ENCODE measurements at places on chromosomes 5 and 9.

GRCh38 chr5:139100825-139101224 lies 97.3 kb downstream of the SIL1 start:
- DNase-seq = peak; percentile 75

DNA sequence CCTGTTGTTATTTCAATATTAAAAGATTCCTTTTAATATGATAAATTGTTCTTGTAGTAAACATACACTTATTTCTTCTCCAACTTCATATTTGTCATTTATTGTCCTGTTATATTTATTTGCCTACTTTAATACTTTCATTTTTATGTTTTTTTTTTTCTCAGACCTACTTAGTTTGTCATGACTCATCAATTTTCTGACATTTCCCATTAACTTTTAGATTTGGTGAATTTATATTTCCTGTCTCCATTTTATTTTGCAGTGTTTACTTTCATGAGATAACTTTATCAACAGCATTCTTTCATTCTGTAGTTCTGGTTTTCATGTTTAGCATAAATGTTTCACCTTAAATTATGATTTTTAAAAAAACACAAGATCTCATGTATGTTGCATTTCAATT lies 788.7 kb downstream of the EFNA5 start:
- no peak for DNase-seq

DNA sequence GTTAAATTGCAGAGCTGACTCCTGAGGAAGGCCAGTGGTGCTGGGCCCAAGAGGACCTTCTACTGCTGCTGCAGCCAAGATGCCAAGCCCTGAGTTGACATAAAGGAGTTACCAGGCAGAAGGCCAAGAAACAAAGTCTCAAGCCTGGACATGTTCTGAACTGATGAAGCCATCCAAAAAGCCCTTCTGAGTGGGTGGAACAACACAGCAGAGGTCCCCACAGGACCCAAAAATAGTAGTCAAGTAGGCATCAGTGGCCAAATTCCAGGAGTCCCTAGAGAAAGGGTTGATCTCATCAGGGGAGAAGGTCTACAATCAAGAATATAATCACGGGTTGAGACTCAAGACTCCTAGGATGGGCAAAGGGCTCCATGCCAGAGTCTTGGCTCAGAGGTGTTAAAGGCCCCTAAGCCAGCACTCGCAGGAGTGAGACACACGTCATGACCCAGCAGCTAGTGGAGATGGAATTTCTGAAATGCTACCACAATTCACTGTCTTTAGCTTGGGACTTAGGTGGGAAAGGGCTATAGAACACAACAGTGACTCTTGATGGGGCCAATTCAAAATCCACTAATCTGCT lies 119.7 kb downstream of the FANCC start:
- DNase-seq = peak; percentile 18

DNA sequence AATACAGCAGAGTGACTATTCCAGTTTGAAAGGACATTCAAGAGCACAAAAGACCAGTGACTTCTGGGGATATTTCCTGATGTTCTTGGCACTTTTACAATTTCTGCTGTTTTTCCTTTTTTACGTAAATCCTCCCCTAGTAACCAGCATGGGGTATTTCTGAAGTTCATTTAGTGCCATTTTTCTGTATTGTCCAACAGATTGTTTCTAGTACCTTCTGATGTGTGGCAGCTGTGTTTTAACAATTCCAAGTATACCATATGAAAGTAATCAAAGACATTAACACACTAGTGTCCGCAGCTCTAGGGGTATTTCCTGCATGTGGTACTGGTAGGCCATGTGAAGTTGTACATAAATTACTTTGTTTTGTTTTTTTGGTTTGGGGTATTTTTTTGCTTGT lies 53.0 kb upstream of the SMARCA2 start:
- no peak for DNase-seq

GRCh38 chr5:77033338-77033737 lies 3.1 kb downstream of the AGGF1 start:
- DNase-seq = no peak

- DNase-seq = no peak
These were observed 7.8 kb downstream of the SH3PXD2B start for GRCh38 chr5:172446336-172447051.

DNA sequence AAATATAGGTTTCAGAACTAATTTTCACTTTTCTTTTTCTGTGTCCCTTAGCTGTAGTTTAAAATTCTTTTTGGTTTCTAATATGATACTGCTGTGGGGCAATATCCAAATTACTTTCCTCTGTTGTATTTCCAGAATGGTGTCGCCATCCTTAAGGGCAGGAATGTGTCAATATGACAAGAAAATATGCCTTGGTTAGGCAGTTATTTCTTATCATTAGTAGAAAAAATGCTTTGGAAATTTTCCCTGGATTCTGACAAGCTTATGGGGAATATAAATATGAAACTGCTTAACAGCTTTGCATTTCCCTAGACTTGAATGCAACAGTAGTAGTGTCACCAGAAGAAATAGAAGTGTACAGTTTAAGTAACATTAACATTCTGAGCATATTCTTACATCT lies 29.4 kb downstream of the ANKRD34B start:
- DNase-seq = no peak

DNA sequence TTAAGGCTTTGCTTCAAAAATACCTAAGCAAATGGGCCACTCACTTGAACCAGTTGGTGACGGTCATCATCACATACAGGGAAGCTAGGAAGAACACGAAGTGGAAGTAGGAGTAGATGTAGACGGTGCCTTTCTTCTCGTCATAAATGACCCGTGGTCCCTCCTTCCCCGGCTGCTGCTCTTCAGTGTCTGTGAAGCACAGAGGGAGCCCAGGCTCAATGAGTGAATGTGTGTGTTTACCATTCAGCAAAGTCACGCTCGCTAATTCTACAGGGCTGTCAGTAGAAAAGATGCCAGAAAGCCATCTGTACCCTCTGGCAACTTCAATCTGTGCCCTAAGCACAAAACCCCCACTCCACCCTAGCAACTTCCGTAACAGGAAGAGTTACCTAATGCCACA lies 109.8 kb downstream of the SERINC5 start:
- no peak for DNase-seq

GRCh38 chr9:126692759-126693427 lies 79.2 kb downstream of the LMX1B start:
- DNase-seq = no peak

DNA sequence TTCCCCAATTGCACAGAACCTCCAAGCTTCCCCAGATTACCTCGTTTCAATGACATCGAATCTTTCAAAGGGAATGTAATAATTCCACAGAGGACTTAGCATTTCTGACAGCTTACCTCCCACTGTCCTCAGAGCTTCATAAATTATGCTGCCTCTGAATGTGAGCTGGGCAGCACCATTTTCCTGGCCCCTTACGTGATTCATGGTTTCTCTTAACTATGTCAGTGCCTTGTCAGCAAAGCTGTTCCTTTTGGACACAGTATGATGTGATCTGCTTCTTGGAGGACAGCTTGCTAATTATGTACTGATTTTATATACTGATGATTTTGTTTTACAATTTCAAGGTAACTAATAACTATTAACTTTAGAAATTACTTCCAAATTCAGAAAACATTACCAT lies 27.7 kb upstream of the SSBP2 start:
- DNase-seq = peak; percentile 48

GRCh38 chr5:30804739-30805505 lies 388.6 kb upstream of the CDH6 start:
- peak; percentile 62 for DNase-seq

DNA sequence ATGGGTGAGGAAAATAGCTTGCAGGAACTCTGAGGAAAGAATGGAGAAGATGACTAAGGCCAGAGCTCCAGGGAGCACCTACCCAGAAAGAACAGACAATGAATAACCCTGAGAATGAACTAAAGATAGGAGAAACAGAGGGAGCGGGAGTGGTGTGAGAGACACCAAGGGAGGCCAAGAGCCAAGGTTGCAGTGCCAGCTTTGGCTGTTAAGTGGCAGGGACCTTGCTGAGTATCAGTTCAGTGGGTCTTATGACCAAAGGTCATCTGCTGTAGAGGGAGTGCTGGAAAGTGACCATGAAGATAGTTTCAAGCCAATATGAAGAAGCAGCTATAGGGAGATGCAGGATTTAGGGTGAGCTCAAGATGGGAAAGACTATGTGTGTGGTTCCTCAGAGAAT lies 16.7 kb downstream of the P4HA2 start:
- DNase-seq = no peak

- no peak for DNase-seq
These were observed 1638.3 kb downstream of the MAT2B start for GRCh38 chr5:165143741-165144140.

DNA sequence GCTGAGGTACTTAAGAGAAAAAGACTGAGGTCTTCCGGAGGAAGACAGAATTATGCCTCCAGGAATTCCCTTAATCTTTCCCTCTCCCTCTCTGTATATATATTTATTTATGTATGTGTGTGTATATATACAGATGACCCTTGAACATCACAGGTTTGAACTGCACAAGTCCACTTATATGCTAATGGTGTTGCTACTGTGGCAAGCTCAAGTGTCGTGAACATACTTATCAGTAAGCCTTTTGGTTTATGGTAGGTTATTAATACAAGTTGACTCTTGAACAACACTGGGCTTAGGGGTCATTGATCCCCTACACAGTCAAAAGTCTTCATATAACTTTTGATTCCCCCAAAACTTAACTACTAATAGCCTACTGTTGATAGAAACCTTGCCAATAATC lies 106.8 kb downstream of the NUDT12 start:
- DNase-seq = no peak

GRCh38 chr9:92094655-92095054 lies 20.6 kb downstream of the SPTLC1 start:
- DNase-seq = peak; percentile 43

- peak; percentile 73 for DNase-seq
These were observed 48.6 kb downstream of the RGS3 start for GRCh38 chr9:113511856-113512761.

- no peak for DNase-seq
These were observed 149.5 kb downstream of the PCSK1 start for GRCh38 chr5:96283589-96283988.

- no peak for DNase-seq
These were observed 426.5 kb downstream of the CTNND2 start for GRCh38 chr5:11477786-11478185.

- no peak for DNase-seq
These were observed 452.2 kb downstream of the KDM4C start for GRCh38 chr9:7209990-7210389.

- DNase-seq = no peak
These were observed at the start of gene CDH9 for GRCh38 chr5:27038476-27038875. Gene CDH9, minus strand, starts transcription at chr5:27038586. Its CDS starts 50,253 bp downstream, at chr5:26988333.

GRCh38 chr9:82808478-82808877 lies 254.5 kb downstream of the RASEF start:
- no peak for DNase-seq

GRCh38 chr9:101902051-101902450 lies 163.6 kb upstream of the GRIN3A start:
- DNase-seq = no peak

DNA sequence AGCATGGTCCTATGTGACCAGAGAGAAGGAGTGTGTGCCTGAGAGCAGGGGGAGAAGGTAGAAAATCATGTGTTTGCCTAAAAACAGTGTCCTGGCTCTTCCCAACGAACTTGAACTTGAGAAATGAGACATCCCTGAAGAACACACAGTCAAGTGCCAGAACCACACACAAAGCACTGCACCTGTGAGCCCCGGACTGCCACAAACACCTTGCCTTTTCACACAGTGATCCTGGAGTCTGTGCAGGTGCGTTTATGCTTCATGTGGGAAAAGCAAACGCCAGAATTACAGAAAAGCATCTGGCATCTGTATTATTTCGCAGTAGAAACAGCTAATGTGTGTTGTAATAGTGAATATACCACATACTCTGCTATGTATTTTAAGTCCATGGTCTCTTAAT lies 9.3 kb downstream of the CTNND2 start:
- no peak for DNase-seq

- DNase-seq = no peak
These were observed 24.4 kb downstream of the LMNB1 start for GRCh38 chr5:126801174-126801991.

- DNase-seq = no peak
These were observed 39.6 kb downstream of the TRIO start for GRCh38 chr5:14182761-14183160.

GRCh38 chr5:81609810-81610375 lies 141.0 kb downstream of the SSBP2 start:
- DNase-seq = no peak

DNA sequence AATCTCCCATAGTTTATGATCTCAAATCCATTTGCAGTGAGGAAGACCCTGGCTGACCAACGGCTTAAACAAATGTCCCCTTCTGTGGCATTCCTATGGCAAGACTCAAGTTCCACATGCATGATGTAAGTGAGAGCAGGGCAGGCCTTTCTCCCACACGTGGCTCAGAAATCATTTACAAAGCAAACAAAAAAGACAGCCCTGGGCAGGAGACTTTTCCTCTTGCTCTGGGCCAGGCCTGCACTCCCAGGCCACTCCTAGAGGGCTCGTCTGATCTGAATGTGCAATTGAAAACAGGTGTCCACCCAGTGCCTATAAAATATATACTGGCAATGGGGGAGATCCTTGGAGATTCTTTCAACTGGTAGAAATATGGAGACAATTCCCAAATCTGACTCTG lies 123.1 kb downstream of the DMRT2 start:
- no peak for DNase-seq

- DNase-seq = no peak
These were observed 31.1 kb downstream of the PTTG1 start for GRCh38 chr5:160452795-160453194.

DNA sequence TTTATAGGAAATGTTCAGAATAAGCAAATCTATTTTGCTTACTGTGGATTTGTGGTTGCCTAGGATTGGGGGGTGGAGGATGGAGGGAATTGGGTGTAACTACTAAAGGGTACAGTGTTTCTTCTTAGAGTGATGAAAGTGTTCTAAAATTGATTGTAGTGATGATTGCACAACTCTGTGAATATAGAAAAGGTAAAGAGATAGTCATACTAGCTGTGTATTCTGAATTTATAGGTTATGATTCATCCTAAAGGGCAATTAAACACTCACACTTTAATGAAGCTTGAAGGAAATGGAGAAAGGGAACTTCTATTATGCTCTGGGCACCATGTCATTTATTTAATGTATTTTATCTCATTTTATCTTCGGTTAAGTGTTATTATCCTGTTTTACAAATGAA lies 9.9 kb downstream of the TXNDC8 start:
- DNase-seq = no peak

- peak; percentile 20 for DNase-seq
These were observed 159.5 kb downstream of the GNA14 start for GRCh38 chr9:77488439-77489126.

DNA sequence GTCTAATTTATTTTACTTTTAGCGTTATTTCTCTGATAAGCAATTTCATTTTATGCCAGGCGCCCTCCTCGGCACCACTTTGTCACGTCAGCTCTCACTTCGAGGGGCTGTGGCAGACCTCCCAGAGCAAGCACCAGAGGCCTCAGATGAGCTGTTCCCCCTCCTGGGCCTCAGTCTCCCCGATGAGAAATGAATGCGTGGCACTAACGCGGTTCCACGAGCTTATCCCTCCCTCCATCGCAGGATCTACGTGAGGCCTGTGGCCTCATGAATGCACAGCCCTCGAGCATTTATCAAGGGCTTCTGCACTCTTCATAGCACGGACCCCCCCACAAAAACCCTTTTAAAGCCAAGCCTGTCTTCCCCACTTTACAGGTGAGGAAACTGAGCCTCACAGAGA lies 205.2 kb downstream of the CDK5RAP2 start:
- DNase-seq = no peak

GRCh38 chr9:94472806-94473360 lies 82.0 kb upstream of the PCAT7 start:
- DNase-seq = no peak

Data from IMR-90 (cell line).